ENCODE measurements at places on chromosomes 2 and 18. TPM values are rescaled to one million over a fixed set of nuclear protein-coding genes. Genes with fewer than 3 reads are reported as not detected.

CELF4 gene
- total RNA-seq: 9.2 TPM

ARHGAP28 gene
- 17.6 TPM for total RNA-seq

DNAJC10 gene
- total RNA-seq: 110 TPM

MAP3K19 gene
- total RNA-seq: 1.1 TPM

IL1B gene
- 0.76 TPM for total RNA-seq

PARD3B gene
- total RNA-seq: 12.6 TPM

ACKR3 gene
- 44.6 TPM for total RNA-seq

IL36RN gene
- 12.0 TPM for total RNA-seq

MYO3B gene
- total RNA-seq: 1.2 TPM

SPC25 gene
- total RNA-seq: 25.2 TPM

ACTG2 gene
- 4.2 TPM for total RNA-seq

KCNF1 gene
- total RNA-seq: 3.7 TPM

TRIM43 gene
- not detected for total RNA-seq

TIA1 gene
- total RNA-seq: 176 TPM

ACVR1C gene
- total RNA-seq: 27.9 TPM

HOXD12 gene
- total RNA-seq: not detected

STPG4 gene
- total RNA-seq: not detected

SF3B1 gene
- total RNA-seq: 296 TPM

ZNF804A gene
- total RNA-seq: 2.0 TPM

C2orf15 gene
- 5.6 TPM for total RNA-seq

All from type B pancreatic cell (in vitro differentiated cells).